Activated T-helper 1 cell treated with Interleukin-2 at 50 U/mL for 16 hours (primary cell): ENCODE measurements at places on chromosomes 4 and X.

DNA sequence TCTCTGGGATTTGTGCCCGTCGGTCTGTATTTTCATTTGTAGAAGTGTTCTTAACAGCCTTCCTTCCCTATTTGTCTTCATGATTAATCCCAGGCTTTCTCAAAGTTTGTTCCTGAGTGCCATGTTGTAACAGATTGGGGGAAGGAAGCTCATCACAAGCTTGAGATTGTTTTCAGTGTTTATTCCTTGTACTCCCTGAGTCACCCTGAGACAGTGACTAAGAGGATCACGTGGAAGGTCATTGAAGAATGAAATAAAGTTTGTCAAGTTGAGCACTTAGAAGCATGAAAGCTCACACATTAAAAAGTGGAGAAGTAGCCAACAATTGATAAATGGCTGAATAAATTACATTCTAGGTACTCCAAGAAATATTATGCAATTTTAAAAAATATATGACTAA is 153.5 kb upstream of the FAM241A start:
- no peak for DNase-seq

- no peak for DNase-seq
Observed at GRCh38 chr4:26076000-26076587, 162.1 kb downstream of the SMIM20 start.

GRCh38 chr4:41178372-41179370 is 35.7 kb downstream of the APBB2 start:
- DNase-seq: no peak

DNA sequence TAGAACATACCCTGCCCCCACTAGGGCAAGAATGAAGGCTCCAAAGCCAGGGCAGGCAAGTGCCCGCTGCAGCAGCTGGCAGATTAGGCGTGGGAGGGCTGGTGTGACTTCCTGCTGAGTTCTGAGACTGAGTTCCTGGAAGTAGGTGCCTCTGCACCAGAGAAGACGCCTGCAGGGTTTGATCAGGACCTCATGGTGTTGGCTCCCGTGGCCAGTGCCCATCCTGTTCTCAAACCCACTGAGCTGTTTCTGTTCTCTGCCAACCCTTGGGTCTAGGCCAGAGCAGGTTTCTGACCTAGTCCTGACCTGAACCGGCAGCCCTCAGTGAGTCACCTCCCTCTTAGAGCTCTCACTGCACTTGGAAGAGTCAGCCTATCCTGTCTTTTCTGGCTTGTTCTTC is 220.7 kb downstream of the HS6ST2 start:
- DNase-seq: no peak

DNA sequence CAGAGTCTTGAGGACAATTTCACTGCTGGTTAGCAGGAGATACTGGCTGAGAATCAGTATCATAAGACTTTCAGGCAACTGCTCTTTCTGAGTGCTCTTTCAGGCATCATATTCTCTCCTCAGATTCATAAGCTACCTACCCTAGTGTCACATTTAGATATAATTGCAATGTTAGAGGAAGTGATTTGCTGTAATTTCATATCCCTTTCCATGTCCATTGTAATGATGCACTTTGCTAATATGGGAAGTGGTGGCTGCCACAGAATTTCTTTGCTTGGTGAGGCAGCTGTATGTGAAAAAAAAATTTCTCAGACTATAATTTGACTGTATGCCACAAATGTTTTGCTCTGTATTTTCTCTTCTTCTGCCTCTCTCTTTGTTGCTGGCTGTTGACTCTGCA is 63.3 kb downstream of the DOCK11 start:
- DNase-seq: no peak

DNA sequence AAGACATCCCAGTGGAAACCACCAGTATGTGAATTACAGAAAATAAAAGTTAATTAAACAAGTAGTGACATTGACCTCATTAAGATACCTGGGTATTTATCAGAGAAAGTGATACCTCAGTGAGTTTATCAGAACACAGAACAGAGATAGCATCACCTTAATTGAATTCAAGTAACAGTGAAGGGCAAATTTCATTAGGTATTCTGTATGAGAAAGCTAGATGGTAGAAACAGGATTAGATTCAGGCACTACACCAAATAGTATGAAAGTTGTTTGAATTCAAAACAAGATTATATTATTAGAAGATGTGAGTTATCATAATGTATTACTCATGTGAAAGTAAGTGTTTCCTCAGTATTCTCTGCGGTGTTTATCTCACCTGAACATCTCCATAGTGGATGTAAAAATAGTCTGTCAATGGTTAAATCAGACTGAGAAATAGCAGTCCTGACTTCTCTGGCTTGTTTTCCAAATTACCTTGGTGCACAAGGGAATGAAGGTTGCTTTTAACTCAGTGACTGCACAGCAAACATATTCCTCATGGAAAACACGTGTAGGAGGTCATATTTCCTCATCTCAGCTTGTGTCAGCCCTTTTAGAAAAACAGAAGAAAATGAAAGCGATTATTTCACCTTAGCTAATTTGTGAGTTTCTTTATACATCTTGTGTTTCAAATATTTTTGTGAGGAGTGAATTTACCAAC is 79.9 kb upstream of the PCDH18 start:
- DNase-seq: no peak

- DNase-seq: no peak
Observed at GRCh38 chrX:40065296-40066046, 32.3 kb downstream of the BCOR start.

DNA sequence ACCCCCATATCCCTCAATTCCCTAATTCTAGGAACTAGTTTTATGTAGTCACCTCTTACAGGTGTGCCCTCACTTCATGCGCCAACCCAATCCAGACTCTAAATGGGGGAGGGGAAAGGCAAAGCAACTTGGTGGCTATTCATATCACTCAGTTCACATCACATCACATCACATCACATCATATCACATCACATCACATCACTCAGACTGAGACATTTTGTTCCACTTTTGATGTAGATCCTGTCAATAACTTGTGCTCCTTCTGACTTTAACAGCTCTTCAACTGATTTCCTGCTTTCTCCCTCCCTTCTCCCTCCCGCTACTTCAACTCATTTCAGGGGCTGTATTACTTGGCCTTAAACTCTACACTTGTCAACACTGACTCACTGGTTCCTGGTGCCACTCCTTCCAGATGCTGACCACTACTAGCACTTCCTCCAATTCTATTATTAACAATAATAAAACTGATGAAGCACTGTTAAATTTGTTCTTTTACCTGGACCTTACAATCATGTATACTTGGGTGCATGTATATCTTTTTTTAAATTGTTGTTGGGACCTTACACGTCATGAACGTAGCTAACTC is 29.1 kb upstream of the PLS3 start:
- no peak for DNase-seq

DNA sequence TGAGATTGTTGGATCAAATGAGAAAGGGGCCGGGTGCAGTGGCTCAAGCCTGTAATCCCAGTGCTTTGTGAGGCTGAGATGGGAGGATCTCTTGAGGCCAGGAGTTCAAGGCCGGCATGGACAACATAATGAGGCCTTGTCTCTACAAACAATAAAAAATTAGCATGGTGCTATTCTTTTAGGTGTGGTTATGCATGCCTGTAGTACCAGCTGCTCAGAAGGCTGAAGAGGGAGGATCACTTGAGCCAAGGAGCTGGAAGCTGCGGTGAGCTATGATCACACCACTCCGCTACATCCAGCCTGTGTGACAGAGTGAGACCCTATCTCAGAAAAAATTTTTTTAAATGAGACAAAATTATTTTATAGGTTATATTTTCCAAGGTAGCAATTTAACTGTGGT is 49.7 kb upstream of the TMEM150C start:
- no peak for DNase-seq
